Epithelial cell of prostate (primary cell): ENCODE measurements at places on chromosomes 2 and 18.

GRCh38 chr2:18490901-18491300 is 69.6 kb downstream of the RDH14 start:
- DNase-seq, result no peak

DNA sequence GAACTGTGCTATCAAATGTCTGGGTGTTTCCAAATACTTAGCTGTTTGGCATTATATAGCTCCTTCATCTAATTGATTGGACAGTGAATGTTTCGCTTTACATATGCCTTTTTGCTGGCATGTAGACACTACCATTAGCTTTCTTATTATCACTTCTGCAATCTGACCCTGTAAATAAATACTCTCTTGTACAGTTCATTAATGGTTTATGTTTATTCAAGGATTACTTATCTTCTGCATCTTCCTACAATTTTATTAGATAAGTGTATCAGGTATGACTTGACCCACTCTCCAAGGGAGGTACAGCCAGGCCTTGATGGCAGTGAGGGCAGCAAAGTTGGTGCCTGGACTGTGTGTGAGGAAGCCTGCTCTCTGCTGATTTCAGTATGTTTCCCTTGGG is 614.1 kb upstream of the SETBP1 start:
- DNase-seq, result no peak

GRCh38 chr18:66867653-66868052 is 263.8 kb upstream of the CDH19 start:
- DNase-seq, result peak; percentile 50

- DNase-seq, result no peak
Observed at GRCh38 chr2:149579972-149580882, 7.3 kb downstream of the MMADHC start.

DNA sequence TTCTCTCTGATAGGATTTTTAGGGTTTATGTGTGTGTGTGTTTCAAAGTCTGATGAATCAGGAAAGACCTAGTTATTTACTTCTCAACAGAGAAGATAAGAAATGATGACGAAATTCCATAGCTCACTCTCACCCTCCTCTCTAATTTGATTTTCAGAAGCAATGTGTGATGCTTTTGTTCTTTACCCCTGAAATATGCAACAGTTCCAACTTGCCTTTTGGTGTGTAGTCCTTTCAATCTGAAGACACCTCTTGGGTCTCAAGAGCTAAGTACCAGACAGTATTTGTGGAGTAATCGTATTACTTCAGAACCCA is 18.7 kb upstream of the LCLAT1 start:
- no peak for DNase-seq

- DNase-seq, result no peak
Observed at GRCh38 chr2:120219291-120219690, 3.9 kb downstream of the TMEM185B start.
